ENCODE measurements at places on chromosomes 1 and 21. TPM values are rescaled to one million over a fixed set of nuclear protein-coding genes. Genes with fewer than 3 reads are reported as not detected.

DNA sequence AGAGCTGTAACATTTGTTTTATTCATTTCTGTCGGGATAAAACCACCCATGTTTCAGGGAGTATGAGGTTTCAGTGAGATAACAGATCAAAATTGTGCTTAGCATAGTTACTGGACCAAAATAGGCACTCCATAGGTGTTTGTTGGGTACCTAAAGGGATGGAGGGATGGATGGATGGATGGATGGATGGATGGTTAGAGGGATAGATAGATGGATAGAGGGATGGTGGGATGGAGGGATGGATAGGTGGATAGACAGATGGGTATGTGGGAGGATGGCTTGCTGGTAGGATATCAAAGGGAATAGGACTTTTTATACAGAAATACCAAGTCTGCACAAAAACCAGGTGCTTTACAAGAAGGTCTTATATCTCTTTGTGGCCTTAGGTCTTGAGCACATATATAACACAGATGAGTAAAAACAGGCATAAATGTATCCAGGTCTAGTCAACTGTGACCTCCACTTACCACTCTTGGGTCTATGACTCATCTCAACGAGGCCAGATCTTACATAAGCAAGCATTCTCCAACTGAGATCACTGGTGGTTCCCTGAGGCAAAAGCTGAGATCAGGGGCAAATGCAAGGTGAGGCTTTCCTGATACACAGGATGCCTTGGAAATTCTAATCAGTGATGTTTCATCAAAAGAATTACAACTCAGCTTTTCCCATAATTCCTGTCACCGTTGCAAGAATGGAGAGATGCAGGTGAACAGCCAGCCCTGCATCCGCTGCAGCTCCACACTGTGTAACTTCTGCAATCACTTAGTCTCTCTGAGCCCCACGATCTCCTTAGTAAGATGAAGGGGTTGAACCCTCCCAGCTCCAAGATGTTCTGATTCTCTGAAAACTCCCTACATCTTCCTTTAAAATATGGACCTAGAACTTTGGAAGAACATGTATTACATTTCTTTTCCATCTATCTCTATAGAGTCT lies 32.0 kb downstream of the PTAFR start:
- DNase-seq = no peak

GRCh38 chr1:7646981-7647901 lies 123.9 kb upstream of the VAMP3 start:
- DNase-seq = peak; percentile 54

GRCh38 chr1:244874974-244875579 lies 10.7 kb upstream of the HNRNPU start:
- DNase-seq = no peak

Gene ABCD3
- total RNA-seq = 18.5 TPM

DNA sequence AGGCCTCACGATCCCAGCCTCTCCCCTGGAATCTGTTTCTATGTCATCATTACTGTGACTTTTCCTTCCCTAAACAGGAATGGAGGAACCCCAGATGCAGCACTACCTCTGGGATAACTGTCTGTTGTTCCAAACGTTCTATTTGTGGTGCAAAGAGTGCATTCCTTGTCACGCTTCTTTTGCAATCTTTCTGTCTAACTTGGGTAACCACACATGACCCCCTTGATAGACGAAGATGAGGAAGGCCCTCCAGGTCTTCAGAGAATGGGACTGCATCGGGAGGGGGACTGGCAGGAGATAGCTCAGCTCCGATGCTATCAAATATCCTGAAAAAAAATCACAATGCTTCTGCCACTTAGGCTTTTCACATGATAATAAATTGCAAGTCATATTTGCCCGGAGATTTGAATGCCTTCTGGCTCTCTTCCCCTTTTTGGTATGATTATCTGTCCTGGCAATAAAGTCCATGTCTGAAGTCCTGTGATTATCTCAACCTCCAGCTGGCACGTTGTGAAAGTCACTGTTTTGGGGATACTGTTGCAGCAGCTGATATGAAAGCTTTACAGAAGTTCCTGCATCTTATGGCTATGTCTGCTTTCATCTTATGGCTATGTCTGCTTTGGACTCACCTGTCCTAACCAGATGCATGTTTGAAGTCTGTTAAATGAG lies 148.7 kb upstream of the LMO4 start:
- no peak for DNase-seq

DNA sequence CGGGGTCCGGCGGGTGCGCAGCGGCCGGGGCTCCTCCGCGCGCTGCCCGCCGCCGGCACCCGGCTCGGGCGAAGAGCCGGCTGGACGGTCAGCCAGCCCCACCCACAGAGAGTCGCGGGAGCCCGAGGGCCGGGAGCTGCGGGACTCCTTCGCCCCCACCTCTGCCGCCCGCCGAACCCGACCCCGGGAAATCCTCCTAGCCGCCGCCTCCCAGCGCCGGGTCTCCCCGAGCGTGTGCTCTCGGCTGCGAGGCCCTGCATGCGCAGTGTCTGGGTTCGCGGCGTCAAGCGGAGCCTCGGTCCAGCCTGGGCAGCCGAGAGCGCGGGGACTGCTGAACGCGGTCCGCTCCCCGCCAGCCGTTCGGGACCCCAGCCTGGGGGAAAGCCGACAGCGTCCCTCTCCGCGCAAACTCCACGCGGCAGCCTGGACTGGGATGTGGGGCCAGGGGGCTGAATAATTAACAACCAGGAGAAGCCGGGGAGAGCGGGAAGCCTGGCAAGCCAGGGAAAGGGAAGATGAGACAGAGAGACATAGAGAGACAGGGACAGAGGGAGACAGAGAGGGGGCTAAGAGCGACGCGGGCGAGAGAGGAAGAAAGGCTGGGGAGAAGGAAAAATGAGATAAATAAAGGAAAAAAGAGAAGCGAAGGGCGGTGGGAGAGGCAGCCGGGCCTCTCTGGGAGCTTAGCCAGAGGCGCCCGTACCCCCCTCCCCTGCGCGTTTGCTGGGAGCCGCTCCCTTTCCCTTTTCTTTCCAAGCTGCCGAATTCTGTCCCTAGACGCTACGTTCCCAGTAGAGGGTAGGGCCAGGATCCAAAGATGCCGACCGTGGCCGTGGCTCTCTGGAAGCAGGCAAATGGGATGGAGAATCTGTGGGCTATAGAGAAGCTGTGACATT lies 64.2 kb downstream of the MEF2D start:
- DNase-seq = no peak

DNA sequence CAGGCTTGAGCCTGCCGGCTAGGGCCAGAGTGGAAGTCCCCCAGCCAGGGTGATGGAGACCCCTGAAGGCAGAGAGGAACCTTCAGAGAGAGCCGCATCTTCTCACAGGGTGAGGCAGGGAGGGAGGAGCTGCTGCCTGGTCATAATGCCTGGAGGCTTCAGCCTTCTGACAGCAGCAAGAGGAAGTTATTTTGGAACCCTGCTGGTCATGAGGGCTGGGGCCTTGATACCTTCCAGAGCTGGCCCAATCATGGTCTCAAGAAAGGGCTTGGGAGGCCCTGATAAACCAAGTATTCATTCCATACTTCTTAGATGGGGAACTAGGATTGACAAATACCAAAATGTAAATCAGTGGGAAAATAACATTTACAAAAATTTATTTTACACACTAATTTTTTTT lies 26.6 kb upstream of the MPZL1 start:
- DNase-seq = no peak

DNA sequence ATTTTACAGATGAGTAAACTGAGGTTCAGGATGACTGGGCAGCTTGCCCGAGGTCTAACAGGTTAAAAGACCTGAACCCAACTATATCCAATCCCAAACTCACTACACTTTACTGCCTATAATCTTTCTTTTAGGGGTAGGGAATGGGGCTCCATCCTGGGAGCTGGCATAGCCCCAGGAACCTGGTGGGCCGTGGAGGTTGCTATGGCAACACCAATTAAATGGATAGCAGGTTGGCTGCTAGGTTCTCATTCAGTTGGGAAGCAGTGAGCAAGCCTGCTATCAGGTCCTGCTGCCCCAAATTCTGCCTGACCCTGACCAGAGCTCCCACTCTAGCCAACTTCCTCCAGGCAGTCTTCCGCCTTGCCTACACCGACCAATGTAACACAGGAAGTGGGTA lies 40.9 kb downstream of the LRP8 start:
- no peak for DNase-seq

GRCh38 chr1:62286786-62287224 lies 32.4 kb downstream of the KANK4 start:
- DNase-seq = no peak

- no peak for DNase-seq
Measured at GRCh38 chr21:44947111-44947929, 7.5 kb downstream of the SLX9 start.

DNA sequence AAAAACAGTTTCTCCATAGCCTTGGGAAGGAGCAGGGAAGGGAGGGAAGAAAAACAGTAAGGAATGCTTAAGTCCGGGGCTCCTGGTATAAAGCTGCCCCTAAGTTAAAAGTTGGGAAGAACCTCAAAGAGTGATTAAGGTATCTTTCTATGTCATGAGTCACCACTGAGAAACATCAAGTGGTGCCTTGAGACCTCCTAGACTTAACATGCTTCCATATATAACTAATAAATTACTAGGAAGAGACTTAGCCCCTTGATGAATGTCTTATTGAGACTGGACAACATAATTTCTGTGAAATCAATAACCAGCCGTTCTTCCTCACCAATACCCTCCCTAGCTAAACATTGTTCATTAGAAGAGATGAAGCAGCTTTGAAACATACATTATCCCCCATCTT lies 121.8 kb upstream of the SLC44A3 start:
- no peak for DNase-seq
